A549 treated with dexamethasone at 1 μM for 4 hours (cell line): ENCODE measurements at places on chromosomes 3 and 15. TPM values are rescaled to one million over a fixed set of nuclear protein-coding genes. Genes with fewer than 3 reads are reported as not detected.

The IL20RB gene
- total RNA-seq: 0.87 to 1.6 TPM (median 0.97 TPM) in 5 replicates

The KLHL40 gene
- not detected in 5 replicates for total RNA-seq

The RCCD1 gene
- 23.7 to 41.5 TPM (median 29.0 TPM) in 5 replicates for total RNA-seq

The GATA2 gene
- total RNA-seq: 3.9 to 5.7 TPM (median 4.6 TPM) in 5 replicates

The GREM1 gene
- 2.3 to 5.9 TPM (median 3.8 TPM) in 5 replicates for total RNA-seq

The ESYT3 gene
- 0.36 to 0.79 TPM (median 0.52 TPM) in 5 replicates for total RNA-seq

The ACOX2 gene
- total RNA-seq: 6.0 to 9.0 TPM (median 7.1 TPM) in 5 replicates

The FBXL2 gene
- 6.2 to 10.2 TPM (median 7.4 TPM) in 5 replicates for total RNA-seq

The TMEM212 gene
- not detected in 5 replicates for total RNA-seq

The TMEM266 gene
- 0.13 to 0.29 TPM (median 0.22 TPM) in 5 replicates for total RNA-seq

The LRRIQ4 gene
- total RNA-seq: not detected in 5 replicates

The SPESP1 gene
- total RNA-seq: not detected in 5 replicates

The RHOA gene
- total RNA-seq: 484 to 517 TPM (median 500 TPM) in 5 replicates

The STX19 gene
- total RNA-seq: not detected in 5 replicates

The GOLGA8J gene
- total RNA-seq: not detected in 5 replicates

The TICRR gene
- total RNA-seq: 8.8 to 13.6 TPM (median 12.1 TPM) in 5 replicates

The ISL2 gene
- total RNA-seq: 2.4 to 4.5 TPM (median 3.5 TPM) in 5 replicates

The LDHAL6B gene
- total RNA-seq: 0.05 TPM in 1 of 5 replicates, not detected in the others

The DUOX1 gene
- 0.02 to 0.04 TPM in 2 of 5 replicates, not detected in the others for total RNA-seq

The STXBP5L gene
- not detected in 5 replicates for total RNA-seq

The SCAANT1 gene
- total RNA-seq: not detected in 5 replicates

The GPX1 gene
- 236 to 275 TPM (median 269 TPM) in 5 replicates for total RNA-seq

The TRH gene
- total RNA-seq: not detected in 5 replicates

The SETMAR gene
- total RNA-seq: 6.7 to 8.0 TPM (median 7.2 TPM) in 5 replicates

The RTF1 gene
- total RNA-seq: 19.0 to 22.5 TPM (median 22.1 TPM) in 5 replicates

The WNT7A gene
- total RNA-seq: 0.04 to 0.08 TPM (median 0.06 TPM) in 5 replicates

The WNT5A gene
- 0.59 to 1.4 TPM (median 0.95 TPM) in 5 replicates for total RNA-seq

The CCDC39 gene
- total RNA-seq: not detected in 5 replicates

The PFN2 gene
- total RNA-seq: 151 to 178 TPM (median 168 TPM) in 5 replicates

The SEMA3B gene
- total RNA-seq: 5.0 to 7.7 TPM (median 6.3 TPM) in 5 replicates

The BTLA gene
- total RNA-seq: 0.14 TPM in 1 of 5 replicates, not detected in the others

The PRTG gene
- 8.6 to 10.8 TPM (median 10.0 TPM) in 5 replicates for total RNA-seq

The FOXL2NB gene
- total RNA-seq: 0.56 to 1.8 TPM (median 1.2 TPM) in 5 replicates

The CACNA2D2 gene
- total RNA-seq: 0.48 to 0.77 TPM (median 0.67 TPM) in 5 replicates

The RETNLB gene
- total RNA-seq: not detected in 5 replicates

The TOPAZ1 gene
- not detected in 5 replicates for total RNA-seq

The SCAMP5 gene
- 10.4 to 12.6 TPM (median 10.5 TPM) in 5 replicates for total RNA-seq

The SERPINI2 gene
- total RNA-seq: not detected in 5 replicates

The OR4F15 gene
- not detected in 5 replicates for total RNA-seq

The RAF1 gene
- 56.8 to 65.8 TPM (median 62.4 TPM) in 5 replicates for total RNA-seq

The MESP1 gene
- 1.7 to 6.0 TPM (median 4.4 TPM) in 5 replicates for total RNA-seq

The SEMA3G gene
- 0.10 to 0.26 TPM (median 0.11 TPM) in 5 replicates for total RNA-seq

The USF3 gene
- total RNA-seq: 2.5 to 3.6 TPM (median 3.0 TPM) in 5 replicates

The SAMD7 gene
- total RNA-seq: not detected in 5 replicates

The IRAK2 gene
- total RNA-seq: 11.9 to 14.8 TPM (median 13.0 TPM) in 5 replicates

The VWA5B2 gene
- 0.20 to 0.50 TPM (median 0.39 TPM) in 5 replicates for total RNA-seq

The SH3GL3 gene
- 0.40 to 0.59 TPM (median 0.56 TPM) in 5 replicates for total RNA-seq

The IL17RE gene
- total RNA-seq: 0.88 to 1.7 TPM (median 1.5 TPM) in 5 replicates

The SI gene
- not detected in 5 replicates for total RNA-seq

The CEP70 gene
- 9.8 to 13.1 TPM (median 11.6 TPM) in 5 replicates for total RNA-seq
